ENCODE measurements at places on chromosomes 6 and 20. TPM values are rescaled to one million over a fixed set of nuclear protein-coding genes. Genes with fewer than 3 reads are reported as not detected.

The C6orf15 gene
- total RNA-seq, result 0.07 TPM

The STXBP5 gene
- 11.5 TPM for total RNA-seq

The AHCY gene
- total RNA-seq, result 298 TPM

The FOXS1 gene
- total RNA-seq, result 0.25 TPM

The PRKN gene
- not detected for total RNA-seq

The MYLK2 gene
- 0.43 TPM for total RNA-seq

The TBXT gene
- total RNA-seq, result not detected

The FOXF2 gene
- total RNA-seq, result 19.5 TPM

The LY6G6D gene
- total RNA-seq, result not detected

The CGAS gene
- 4.5 TPM for total RNA-seq

The SLC35F1 gene
- total RNA-seq, result 0.02 TPM

The DEFB132 gene
- not detected for total RNA-seq

The HLA-DMB gene
- total RNA-seq, result 1.4 TPM

The MYH7B gene
- total RNA-seq, result 0.03 TPM

The MCM8 gene
- total RNA-seq, result 25.5 TPM

The SLC2A10 gene
- not detected for total RNA-seq

The PAK5 gene
- total RNA-seq, result not detected

The SPTLC3 gene
- not detected for total RNA-seq

The C20orf204 gene
- total RNA-seq, result 0.29 TPM

Data from A549 treated with dexamethasone at 1 μM for 4 hours (cell line).